Stimulated activated CD4-positive, alpha-beta T cell treated with anti-CD3 and anti-CD28 coated beads, Interleukin-4, amount 100 ng/mL, for 4 hours (primary cell): ENCODE measurements at places on chromosomes 3 and 15.

GRCh38 chr3:21618695-21619094 is 132.3 kb downstream of the ZNF385D start:
- DNase-seq = no peak

DNA sequence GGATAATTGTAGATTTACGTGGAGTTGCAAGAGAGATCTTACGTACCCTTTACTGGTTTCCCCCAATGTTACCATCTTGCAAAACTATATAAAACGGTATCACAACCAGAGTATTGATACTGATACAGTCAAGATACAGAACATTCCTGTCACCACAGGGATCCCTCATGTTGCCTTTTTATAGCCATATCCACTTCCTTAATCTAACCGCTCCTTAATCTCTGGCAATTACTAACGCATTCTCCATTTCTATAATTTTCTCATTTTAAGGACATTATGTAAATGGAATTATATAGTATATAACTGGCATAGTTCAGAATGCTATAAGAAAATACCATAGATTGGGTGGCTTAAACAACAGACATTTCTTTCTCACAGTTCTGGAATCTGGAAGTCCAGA is 61.1 kb downstream of the SEC22A start:
- DNase-seq = no peak

GRCh38 chr3:171284308-171285075 is 175.7 kb downstream of the TNIK start:
- DNase-seq = no peak

- no peak for DNase-seq
These were observed 47.9 kb upstream of the CADPS start for GRCh38 chr3:62923066-62923465.

DNA sequence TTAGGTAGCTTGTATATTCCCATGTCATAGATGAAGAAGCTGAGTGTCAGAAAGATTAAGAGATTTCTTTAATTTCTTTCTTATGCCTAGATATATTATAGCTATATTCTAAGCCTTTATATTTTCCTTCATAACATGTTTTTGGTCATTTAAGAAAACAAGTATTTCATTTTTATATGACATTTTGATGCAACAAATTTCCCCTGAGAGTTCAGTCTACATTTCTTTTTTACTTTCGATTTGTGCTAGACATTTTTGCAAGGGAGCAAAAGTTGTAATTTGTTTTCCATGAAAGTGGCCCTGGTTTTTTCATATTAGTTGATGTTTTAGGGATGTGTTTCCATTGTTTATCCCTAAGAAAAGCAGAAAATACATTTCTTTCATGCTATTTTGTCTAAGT is 344.9 kb downstream of the NLGN1 start:
- no peak for DNase-seq

DNA sequence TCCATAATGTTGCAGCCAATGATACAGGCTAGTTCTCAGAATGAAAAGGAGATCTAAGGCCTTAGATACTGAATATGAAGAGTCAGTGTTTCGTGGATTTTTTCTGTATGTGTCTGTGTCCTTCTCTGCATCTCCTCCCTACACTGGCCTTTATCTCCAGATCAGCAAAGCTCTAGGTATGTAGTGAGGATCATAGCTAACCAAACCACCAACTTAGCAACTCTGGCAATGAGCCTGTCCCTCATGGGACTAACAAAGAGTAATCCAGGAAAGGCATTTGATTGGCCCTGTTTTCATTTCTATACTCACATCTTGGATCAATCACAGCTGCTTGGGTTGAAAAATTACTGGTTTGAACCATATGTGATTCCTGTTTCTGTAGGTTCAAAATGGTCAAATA is 18.6 kb upstream of the CNTN3 start:
- DNase-seq = no peak

DNA sequence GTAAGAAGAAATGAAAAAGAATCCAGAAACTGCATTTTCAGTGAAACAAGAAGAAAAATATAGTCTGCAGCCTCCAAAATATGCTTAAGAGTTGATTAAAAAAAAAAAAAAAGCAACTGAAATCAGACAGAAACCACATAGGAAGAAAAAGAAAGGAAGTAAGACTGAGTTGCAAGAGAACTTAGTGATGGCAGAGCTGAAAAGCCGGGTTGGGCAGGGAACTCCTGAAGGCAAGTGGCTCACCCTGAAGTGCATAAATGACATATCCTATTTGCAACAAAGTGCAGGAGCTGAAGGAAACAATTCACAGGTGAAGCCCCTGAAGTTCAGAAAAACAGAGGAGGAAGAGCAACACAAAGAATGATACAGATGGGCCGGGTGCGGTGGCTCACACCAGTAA is 108.8 kb upstream of the SLC25A36 start:
- DNase-seq = no peak

DNA sequence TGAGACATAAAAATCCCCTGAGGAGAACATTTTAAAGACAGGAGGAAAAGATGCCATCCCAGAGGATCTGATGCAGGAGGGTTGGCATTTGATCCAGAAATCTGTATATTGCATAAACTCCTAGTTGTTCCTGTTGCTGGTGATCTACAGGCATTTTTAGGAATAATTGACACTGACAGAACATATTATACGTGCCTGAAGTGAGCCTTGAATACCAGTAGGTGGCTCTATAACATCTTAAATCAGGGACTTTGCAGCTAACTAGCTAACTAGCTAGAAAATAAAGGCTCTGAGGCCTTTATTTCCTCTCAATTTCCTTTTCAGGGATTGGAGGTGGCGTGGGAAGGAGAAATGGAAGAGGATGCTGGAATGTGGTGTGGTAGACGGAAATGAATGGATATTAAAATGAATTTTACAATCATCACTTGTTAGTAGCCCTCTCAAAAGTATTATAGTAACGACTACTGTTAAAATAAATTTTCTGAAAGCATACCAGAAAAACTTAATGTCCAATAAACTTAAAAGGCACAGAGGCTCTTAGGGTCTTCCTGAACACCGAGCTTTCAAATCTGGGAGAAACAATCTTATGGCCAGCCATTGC is 73.8 kb upstream of the ZBED2 start:
- DNase-seq = no peak

DNA sequence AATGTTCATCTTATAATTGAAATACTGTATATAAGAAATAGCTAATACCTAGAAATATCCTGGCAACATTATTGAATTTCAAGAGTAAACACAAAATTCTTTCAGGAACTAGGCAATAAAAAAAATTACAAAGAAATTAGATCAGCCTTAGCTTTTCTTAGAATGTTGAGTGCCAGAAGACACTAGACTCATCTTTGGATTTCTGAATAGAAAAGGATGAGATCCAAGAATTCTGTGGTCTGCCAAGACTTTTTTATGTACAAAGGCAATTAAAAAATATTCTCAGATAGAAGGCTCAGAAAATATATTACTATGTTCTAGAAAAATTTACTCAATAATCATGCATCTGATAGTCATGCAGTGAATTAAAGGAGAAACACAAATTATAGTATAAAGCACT is 294.5 kb upstream of the CDIN1 start:
- DNase-seq = no peak

DNA sequence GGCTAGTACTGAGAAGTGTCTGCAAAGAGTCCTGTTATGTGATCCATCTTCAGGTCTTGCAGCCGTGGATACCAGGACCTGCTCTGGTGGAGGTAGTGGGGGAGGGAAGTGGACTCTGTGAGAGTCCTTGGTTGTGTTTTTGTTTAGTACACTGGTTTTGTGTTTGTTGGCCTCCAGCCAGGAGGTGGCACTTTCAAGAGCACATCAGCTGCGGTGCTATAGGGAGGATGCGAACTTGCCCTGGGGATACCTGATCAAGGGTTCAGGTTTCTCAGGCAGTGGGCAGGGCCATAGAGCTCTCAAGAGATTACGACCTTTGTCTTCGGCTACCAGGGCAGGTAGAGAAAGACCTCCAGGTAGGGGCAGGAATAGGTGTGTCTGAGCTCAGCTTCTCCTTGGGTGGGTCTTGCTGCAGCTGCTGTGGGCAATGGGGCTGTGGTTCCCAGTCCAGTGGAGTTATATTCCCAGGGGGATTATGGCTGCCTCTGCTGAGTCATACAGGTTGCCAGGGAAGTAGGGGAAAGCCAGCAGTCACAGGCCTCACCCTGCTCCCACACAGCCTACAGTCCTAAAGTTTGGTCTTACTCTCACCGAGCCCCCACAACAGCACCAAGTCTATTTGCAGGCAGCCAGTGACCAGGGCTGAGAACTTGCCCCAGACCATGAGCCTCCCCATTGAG is 132.8 kb upstream of the NPHP3 start:
- no peak for DNase-seq

- no peak for DNase-seq
These were observed 37.2 kb downstream of the CCDC54 start for GRCh38 chr3:107414325-107414964.

- DNase-seq = no peak
These were observed 2.9 kb downstream of the SNRPN start for GRCh38 chr15:24957691-24958090.

DNA sequence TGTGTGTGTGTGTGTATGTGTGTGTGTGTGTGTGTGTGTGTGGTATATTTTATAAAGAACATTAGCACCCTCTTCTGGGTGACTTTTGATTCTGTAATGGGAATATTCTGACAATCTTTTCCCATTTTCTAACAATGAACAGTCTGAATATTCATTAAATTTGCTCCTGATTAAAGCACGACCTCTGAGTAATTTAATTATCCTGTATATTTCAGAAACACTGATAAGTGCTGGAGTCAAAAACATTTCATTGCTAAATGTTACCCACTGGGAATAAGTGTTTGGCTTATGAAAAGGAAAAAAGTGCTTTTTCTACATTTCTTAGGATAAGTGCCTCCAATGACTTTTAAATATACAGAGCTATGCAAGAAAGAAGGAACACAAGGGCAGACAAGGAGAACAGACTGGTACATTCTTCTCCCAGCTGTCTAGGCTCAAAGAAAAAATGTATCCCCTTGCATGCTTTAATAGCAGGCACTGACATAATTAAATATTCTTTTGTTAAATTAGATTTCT is 32.3 kb upstream of the SYNPR start:
- DNase-seq = no peak

GRCh38 chr15:62094388-62094787 is 27.6 kb downstream of the C2CD4A start:
- DNase-seq = no peak

- no peak for DNase-seq
These were observed 1.8 kb downstream of the EFCC1 start for GRCh38 chr3:129002573-129003569.

DNA sequence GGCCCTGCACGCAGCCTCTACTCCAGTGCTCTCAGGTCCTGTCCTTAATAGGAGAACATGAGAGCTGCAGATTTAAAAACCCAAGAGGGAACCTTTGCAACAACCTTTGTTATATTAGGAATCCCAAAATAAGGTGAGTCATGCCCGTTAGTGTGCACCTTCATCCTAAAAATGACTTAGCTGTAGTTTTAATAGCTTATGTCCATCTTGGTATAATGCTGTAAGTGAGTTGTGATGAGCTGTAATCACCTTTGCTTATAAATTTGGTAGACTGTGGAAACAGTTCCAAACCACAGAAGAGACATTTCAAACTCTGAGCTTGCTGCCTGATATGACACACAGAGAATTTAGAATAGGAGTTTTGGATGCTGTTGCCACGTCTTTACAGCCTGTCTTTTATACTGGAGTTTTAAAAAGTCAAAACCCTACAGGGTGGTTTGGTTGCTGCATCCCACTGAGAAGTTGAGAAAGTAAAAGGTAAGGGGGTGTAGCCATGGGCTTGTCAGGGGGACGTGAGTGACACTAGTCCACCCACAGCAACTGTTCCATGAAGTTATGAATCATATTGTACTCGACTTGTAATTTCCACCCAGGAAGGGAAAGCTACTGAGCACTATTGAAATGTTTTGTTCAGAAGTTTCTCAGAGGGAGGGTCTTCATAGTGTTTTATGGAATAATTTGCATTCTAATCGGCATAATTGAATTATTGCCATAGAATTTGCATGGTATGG is 27.4 kb upstream of the CD47 start:
- DNase-seq = peak; percentile 52

GRCh38 chr3:133441867-133442270 is 42.0 kb downstream of the BFSP2 start:
- DNase-seq = no peak

DNA sequence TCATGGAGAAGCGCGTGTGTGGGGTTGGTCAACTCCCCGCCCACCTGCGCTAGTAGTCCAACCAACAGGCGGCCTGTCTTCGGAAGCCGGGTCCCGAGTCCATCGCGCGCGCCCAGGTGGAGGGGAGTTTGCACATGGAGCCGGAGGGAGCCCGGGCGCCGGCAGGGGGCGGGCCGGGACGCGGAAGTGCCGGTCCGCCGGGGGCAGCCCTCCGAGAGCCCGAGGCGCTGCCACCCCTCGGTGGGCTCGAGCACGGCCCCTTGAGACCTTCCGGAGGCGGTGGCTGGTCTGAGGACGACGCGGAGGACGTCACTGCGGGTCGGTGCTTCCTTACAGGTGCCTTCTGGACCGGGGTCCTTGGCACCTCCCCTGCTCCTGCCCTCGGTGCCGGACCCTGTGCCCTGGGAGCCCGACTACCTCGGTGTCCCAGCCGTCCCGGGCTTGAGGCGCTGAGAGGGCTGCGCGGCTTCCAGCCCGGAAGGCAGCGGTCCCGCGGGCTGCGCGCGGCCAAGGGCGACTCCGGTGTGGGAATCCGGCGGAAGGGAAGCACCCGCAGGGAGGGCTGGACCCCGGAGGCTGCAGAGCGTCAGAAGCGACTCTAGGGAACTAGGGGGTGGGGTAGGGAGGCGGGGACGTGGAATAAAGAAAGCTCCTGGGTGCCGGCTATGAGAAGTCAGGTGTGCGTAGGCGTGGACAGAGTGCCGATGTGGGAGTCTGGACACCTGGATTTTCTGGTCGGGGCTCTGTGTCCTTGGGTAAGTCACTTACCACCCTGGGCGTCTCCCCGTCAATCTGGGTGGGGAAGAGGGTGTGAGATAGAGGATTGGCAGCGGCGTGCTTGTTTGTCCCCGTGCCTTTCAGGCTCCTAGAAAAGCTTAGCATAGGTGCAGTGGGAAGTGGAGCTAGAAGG is 212.3 kb downstream of the FGF12 start:
- no peak for DNase-seq

DNA sequence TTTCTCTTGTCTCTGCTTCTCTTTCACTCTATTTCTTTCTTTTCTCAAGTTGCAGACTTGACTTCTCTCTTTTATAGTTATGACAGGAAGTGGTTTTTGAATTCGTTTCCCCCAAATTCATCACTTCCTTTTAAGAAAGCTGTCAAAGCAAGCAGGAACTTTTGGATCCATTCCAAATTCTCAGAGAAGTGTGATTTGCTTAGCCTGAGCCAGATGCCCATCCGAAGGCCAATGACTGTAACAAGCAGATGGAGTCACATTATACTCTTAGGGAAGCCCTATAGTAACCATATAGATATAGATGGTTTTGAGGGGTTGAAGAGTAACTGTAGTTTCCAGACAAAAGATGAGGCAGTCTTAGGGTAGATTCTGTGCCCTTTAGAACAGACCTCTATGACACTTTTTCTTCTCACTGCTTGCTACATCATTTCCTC is 592.0 kb upstream of the KCNMB2 start:
- no peak for DNase-seq
